ENCODE measurements at places on chromosomes 3 and 15.

GRCh38 chr3:123339302-123339701, 109.6 kb downstream of the ADCY5 start:
- no peak for DNase-seq

GRCh38 chr3:101043687-101044078, 50.5 kb upstream of the ABI3BP start:
- DNase-seq = no peak

- no peak for DNase-seq
Measured at GRCh38 chr3:183050706-183051105, 48.6 kb downstream of the MCCC1 start.

GRCh38 chr3:185024406-185024805, 128.5 kb downstream of the C3orf70 start:
- DNase-seq = no peak

DNA sequence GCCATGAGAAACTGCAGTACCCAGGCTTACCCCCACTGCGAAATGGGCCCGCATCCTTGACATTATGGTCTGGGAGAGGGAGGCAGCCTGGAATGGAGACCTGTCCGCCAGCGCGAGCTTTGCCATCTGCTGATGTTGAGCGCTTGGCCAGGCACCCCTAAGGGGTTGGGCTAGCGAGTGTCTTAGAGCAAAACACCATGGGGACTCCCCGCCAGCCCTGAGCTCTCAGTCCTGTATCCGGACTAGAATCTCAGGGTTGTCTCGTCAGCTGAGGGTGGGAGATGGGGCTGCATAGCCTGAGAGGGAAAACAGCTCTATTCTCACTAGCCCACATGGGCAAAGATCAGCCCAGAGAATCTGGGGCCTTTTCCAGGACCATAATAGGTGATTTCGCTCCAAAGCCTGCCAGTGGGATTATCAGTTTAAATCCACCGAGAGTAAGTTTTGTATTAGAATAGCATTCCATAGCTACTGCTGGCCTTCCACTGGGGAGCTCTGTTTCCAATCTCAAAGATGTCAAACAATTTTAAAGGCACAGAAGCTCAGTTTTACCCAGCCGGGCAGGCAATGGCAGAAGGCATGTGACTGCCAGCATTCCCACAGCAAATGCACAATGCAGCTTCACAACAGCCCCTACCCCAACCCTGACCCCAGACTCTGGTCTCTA, 167.5 kb upstream of the TPM1 start:
- DNase-seq = no peak

DNA sequence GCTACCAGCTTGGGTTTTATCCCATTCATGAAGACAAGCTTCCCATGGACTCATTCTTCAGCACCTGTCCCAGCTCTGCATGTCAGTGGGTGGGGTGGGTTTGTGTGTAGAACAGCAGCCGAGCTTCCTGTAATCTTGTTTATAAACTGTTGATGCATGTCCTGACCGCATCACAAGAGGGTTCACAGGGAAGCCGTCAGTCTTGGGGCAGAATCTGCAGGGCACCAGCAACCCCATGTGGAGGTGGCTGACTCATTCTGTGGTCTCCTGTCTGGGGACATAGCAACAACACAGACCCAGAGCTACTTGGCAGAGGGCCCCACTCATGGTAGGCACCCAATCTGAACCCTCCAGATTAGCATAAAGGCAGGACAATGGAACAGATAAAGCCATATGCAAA, 35.6 kb downstream of the DAPK2 start:
- DNase-seq = peak; percentile 65

DNA sequence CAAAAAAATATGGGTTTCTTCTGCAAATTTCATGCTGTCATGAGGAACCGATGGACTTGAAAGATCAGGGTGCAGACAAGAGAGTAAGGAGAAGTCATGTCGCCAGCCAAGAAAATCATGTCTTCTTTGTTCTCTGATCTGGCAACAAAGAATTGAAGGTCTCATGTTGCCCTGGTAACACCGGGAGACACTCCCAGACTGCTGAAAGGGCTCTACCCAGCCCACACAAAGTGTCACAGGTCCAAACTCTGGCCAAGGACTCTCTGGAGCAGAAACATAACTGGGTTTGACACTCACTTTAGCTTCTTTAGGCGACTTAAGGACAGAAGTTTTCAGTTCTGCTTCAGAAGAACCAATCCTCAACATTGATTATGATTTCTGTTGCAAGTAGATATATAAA, 42.9 kb downstream of the SIDT1 start:
- no peak for DNase-seq

- no peak for DNase-seq
Measured at GRCh38 chr15:101206176-101206591, 45.7 kb downstream of the CHSY1 start.

GRCh38 chr3:30302027-30302426, 304.4 kb upstream of the TGFBR2 start:
- no peak for DNase-seq

GRCh38 chr3:190426806-190427507, 22.7 kb downstream of the TMEM207 start:
- DNase-seq = no peak

GRCh38 chr3:78809966-78810365, 957.8 kb downstream of the ROBO1 start:
- peak; percentile 71 for DNase-seq

- DNase-seq = no peak
Measured at GRCh38 chr3:83321891-83322290, 1560.4 kb upstream of the GBE1 start.

- no peak for DNase-seq
Measured at GRCh38 chr15:100913961-100914360, 5.2 kb upstream of the LRRK1 start.

DNA sequence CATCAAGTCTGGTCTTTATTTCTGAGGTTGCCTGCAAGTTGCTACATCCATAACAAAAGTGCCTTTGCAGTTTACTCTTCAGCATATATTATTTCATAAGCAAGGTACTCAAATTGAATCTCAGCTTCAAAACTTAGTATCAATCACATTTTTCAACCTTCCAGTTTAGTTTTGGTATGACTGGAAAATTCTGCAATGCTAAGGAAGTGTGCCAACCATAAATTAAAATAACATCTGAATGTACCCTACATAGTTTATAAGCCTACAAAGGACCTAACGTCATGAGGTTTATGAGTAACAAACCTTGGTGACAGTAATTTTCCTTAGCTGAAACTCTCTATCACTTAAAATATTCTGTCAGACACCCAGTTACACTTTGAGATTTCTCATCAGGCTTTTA, 62.8 kb downstream of the THBS1 start:
- DNase-seq = no peak

- DNase-seq = no peak
Measured at GRCh38 chr3:53109190-53109589, 21.0 kb downstream of the RFT1 start.

GRCh38 chr15:64029110-64029509, 17.2 kb downstream of the DAPK2 start:
- DNase-seq = no peak
